ENCODE measurements at places on chromosomes 2 and 18.

DNA sequence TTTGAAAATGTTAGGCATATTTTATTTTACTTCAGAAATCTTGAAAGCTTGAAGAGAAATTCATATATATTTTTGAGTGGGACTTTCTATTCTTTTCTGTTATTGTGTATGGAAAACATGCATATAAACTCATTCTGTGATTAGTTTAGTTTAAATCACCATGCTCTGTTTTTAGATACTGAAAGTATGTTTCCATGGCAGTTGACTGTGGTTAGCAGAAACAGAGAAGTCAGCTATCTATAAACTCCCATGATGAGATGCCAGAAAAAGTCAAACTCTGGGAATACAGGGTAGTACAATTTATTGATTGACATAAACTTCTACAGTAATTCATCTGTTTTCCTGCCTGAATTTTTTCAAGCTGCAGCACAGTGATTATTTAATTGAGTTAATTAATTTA is 905.3 kb upstream of the VRK2 start:
- no peak for DNase-seq

DNA sequence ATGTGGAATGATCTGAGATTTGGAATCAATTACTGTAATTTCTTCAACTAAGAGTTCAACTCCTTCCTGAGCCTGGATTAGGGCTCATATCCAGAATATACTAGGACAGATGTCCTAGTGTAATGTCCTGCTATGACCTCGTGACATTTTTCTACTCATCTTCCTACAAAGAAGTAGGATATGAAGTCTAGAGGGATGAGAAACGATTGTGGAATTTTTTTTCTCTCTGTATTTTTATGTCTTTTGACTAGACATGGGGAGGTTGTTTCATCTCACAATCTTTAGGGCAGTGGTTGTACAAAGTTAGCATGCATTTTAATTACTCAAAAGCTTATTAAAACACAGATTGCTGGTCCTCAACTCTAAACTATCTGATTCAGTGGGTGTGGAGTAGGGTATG is 203.0 kb downstream of the PARD3B start:
- DNase-seq, result no peak

GRCh38 chr2:39732482-39732881 is 46.6 kb downstream of the THUMPD2 start:
- no peak for DNase-seq

DNA sequence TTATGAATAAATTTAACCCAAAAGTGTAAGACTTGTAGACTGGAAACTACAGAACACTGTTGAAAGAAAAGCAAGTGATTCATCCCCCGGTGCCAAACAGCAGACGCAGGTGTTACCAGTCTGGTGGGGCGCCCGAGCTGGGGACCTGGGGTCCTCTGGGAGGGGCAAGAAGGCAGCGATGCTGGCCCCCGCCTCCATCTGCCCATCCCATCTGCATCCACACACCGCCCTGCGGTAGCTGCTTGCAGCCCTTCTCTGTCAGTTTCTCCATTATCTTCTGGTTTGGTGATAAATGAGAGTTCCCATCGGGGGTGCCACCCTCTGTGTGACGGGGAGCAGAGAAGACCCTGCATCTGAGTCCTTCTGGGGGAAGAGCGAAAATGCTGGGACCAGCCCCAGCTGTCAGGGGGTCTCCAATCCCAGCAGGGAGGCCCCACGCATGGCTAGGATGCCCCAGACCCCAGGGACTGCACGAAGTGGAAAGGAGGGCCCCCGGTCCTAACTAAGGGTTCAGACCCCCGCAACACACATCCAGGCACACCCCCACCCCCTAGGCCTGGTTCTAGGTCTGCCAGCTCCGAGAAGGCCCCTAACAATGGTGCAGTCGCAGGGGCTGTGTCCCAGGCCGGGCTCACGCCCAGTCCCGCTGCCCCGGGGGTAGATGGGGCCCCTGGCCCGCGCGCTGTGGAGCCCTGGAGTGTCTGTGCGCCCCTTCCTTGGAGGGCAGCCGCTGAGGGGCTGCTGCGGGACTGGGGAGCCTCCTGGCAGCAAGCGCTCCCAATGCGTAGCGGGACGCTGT is 686 bp upstream of the RGPD8 start:
- no peak for DNase-seq

DNA sequence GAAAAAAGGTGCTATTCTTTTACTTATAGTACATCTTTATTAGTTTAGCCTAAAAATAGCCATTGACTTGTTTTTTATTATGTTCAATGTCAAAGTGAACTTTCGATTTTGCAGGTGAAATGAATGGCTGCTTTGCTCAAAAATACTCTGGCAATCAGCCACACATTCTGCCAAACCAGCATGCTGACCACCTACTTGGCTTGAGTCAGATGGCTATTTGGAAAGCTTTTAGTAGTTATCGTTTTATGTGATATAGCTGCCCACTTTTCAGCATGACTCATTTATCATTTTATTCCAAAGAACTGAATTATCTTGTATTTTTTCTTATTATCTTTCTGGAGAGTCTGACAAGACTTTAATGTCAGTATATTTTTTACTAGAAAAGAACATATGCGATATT is 1615.8 kb upstream of the TMEFF2 start:
- no peak for DNase-seq
